Activated T-cell treated with anti-CD3 and anti-CD28 coated beads, Interleukin-2, amount 50 U/mL, for 48 hours (primary cell): ENCODE measurements at places on chromosomes 3 and 15.

GRCh38 chr15:67834581-67835296 lies 5.1 kb downstream of the RNU6-1 start:
- DNase-seq, result peak; percentile 38

DNA sequence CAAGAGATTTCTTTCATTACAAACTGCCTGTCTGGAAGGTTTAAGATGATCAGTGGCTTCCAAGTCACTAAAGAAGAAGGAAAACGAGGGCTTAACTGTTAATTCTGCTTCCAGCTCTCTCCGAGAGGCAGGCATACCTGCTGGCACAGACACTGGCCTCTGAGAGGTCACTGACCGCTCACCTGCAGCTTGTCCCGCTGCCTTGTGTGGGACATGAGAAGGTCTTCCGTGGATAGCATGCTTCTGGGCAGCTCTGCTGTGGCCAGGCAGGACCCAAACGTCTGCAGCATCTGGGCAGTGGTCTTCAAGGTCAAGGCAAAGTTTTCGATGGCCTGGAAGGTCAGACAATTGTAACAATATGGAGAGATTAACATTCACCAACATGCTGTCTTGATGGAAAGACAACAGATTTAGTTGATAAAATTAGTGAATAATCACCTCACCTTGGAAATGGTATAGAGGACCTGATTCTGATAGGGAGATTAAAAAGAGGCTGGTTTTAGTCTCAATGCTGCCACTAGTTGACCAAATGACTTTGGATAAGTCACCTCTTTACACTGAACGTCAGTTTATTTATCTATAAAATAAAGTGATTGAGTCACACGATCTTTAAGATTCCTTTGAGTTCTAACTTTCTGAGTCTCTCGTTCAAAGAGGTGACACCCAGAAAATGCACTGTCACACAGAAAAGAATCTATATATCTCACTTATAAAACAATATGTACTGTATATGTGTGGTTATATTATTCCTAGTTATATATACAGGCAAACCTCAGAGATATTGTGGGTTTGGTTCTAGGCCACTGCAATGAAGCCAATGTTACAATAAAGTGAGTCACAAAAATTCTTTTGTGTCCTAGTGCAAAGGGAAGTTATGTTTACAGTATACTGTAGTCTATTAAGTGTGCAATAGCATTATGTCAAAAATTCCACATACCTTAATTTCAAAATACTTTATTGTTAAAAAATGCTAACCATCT lies 65.1 kb downstream of the B3GNT5 start:
- DNase-seq, result no peak

DNA sequence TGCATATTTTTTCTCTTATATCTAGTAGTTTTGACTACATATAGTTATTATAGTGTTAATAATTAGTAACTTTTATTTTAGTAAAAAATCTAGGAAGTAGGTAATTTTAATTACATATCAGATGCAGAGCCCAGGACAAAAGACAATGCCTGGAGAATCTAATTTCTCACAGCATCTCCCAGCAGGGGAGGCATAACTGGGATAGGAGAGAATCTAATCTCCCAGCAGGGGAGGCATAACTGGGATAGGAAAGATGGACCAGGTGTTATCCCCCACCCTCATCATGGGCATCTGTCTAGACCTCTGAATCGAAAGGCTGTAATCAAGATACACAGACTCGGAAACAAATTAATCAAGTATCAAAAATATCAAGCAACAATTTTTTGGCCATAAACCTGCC lies 58.2 kb downstream of the OSTN start:
- DNase-seq, result no peak

- DNase-seq, result no peak
These were observed 222.0 kb upstream of the UBE2E2 start for GRCh38 chr3:22981166-22981565.

DNA sequence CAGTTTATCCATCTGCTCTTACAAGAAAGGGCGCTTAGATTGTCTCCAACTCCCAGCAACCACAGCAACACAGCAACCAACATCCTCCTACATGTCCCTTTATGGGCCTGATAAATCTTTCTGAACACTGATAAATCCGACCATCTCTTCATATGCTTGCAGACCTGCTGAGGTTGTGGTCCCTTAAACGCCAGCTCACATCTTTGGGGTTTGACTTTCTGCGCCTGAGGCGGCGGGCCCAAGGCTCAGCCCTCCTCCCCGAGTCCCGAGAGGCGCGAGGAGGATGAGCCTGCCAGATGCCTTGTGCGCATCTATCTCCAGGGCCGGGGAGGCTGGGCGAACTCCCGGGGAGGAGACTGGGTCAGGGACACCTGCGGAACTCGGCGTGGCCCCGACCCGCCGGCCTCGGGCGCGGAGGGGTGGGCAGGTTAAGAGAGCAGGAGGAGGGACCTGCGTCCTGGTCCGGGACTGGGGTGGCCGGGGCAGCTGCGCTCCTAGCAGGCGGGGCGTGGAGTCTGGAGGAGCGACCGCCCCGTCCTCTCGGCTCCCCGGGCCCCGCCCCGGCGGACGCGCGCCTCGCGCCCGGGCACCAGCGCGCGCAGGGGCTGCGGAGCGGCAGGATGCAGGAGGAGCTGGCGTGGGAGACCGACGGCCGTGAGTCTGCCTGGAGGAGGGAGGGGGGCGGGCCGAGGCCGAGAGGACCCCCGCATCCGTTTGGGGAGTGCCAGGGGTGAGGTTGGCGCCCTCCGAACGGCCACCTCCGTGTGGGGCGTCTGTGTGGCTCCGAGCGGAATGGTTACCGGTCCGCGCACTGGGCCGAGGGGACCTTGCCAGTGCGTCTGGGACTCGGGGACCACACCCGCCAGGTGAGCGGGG lies at the start of gene ANKDD1A:
TSS of gene ANKDD1A (plus strand) at position 592 of the 876 bp plus-strand sequence. CDS start at position 621, 29 bp downstream.
- peak; percentile 67 for DNase-seq

GRCh38 chr3:170038434-170039110 lies 777 bp downstream of the GPR160 start:
- DNase-seq, result no peak
